Adipocyte (in vitro differentiated cells): ENCODE measurements at places on chromosomes 2 and 18.

DNA sequence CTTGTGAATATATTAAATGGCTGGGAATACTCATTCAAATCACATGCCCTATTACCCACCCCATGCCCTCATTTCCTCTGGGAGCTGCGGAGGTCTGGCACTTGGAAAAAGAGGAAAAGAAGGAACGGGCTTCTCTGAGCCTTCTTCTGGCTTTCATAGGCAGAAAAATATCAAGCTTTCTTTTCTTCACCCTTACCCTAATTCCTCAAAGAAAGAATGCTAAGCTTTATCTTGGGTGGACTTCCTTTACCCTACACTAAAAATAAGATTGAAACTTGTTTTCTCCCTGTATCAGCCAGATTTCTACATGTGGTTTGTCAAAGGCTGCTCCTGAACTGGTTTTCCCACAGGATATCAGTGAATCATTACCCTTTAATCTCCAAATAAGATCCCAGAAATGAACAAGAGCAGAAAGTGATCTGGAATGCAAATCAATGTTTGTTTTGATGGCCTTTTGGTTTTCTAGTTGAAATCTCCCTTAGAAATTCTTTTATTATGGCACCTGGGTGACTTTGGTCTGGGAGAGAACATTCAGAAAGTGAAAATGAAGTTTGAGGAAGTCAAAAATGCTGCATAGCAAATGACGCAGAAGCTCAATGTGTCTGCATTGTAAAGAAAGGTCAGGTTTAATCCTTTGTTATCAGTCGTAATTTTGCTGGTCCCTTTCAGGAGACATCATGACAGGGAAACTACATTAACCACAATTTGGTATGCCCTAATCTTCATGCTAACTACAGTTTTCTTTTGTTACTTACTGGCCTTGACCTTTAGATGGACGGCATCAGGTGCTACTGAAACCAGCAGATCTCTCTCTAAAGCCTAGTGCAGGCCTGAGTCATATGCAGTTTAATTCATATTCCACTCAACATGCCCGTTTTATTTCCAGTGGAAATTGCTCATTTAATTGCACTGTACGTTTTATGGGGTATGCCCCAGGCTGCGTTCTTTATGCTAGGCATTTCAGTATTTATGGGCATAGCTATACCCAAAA, 46.6 kb upstream of the HNRNPA3 start:
- peak; percentile 16 for DNase-seq

DNA sequence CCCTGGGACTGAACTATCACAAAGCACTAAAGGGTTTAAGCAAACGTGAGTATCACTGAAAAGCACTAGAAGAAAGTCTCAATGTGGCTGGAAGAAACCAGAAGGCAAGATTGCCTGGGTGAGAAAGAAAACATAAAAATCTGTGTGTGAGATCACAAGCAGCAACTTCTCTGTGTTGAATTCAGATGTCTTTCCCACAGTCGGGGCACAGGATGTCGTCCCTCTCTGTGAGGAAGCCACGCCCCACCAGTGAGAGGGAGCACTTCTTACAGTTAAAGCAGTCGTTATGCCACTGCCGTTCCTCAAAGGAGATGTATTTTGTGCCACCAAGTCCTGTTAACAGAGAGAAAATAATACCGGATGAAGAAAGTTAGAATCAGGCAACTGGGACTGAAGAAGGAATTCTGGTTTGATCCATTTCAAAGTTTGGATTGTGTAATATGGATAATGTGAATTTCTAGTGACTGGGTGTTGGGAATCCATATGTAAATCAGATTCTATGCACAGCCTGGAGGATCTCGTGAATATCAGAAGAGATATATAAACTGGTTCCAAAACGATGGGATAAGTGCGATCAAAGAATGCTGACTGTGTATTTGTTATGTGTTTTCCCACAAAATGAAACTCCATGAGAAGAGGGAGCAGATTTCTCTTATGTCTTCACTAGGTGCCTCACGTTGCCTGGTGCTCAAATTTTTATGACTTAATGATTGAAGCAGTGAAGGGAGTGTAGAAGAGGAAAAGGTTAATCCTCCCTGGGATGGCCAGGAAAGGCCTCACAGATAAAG, 24.0 kb downstream of the C2orf49 start:
- no peak for DNase-seq

GRCh38 chr2:3348767-3349166, 28.9 kb downstream of the EIPR1 start:
- no peak for DNase-seq

DNA sequence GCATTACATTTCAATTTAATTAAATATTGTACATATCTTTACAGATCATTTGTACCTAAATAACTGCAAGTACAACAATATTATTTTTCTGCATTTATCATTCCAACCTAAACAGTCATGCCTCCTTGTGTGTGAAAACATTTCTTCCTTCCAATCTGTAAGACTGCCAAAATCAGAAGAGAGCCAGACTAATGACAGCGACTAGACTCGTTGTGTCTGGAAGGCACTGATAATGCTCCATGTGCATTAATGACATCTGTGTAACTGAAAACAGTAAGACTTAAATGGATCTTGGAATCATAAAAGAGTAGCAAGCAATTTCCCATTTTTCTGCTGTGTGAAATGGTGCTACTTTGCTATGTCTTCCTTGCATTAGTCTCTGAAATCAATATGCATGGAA, 278.0 kb upstream of the DSEL start:
- peak; percentile 21 for DNase-seq

- no peak for DNase-seq
Observed at GRCh38 chr18:13051950-13052349, 60.8 kb downstream of the CEP192 start.

GRCh38 chr2:210626849-210627248, 70.5 kb downstream of the CPS1 start:
- peak; percentile 9 for DNase-seq
